ENCODE measurements at places on chromosomes 16 and 17.

GRCh38 chr17:45363498-45363897 lies 46.7 kb upstream of the MAP3K14 start:
- no peak for DNase-seq

DNA sequence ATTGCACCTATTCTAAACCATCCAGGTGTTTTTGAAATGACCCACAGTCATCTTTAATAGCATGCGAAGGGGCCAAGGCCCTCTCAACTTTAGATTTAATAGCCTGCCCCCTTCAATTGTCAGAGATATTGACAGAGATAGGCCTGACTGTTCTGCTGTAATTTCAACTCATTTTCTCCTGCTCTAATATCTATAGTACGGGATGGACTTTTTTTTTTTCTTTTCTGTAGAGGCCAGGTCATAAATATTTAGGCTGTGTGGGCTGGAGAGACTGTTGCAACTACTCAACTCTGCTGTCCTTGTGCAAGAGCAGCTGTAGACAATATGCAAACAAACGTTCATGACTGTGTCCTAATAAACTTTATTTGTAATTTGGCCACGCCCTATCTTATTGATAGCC lies 24.7 kb upstream of the KRT20 start:
- no peak for DNase-seq

GRCh38 chr17:10798910-10799309 lies 5.0 kb downstream of the TMEM238L start:
- no peak for DNase-seq

- DNase-seq: no peak
Measured at GRCh38 chr17:40157973-40158372, 17.6 kb downstream of the CASC3 start.

- peak; percentile 98 for DNase-seq
Measured at GRCh38 chr17:17752089-17752820, 71.0 kb downstream of the RAI1 start.

GRCh38 chr17:6868582-6868981 lies 37.1 kb upstream of the TEKT1 start:
- DNase-seq: no peak

GRCh38 chr17:4340914-4341615 lies 25.4 kb downstream of the UBE2G1 start:
- no peak for DNase-seq

DNA sequence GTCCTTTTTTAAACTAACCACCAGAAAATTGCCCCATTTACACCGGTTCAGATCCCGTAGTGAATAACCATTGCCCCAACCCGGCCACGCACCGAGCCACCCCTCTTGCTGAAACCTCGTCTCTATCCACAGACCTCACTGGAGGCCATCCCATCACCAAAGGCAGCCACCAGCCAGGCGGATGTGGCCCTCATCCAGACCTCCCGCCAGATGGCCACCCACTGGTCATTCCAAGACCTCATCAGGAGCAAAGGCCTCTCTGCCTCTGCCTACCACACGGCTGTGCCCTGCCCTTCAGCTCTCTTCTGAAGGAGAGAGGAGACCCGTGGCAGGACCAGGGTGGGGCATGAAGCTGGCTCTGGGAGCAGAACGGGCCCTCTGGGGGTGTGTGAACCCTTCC lies 38.2 kb upstream of the CDH5 start:
- DNase-seq: no peak

DNA sequence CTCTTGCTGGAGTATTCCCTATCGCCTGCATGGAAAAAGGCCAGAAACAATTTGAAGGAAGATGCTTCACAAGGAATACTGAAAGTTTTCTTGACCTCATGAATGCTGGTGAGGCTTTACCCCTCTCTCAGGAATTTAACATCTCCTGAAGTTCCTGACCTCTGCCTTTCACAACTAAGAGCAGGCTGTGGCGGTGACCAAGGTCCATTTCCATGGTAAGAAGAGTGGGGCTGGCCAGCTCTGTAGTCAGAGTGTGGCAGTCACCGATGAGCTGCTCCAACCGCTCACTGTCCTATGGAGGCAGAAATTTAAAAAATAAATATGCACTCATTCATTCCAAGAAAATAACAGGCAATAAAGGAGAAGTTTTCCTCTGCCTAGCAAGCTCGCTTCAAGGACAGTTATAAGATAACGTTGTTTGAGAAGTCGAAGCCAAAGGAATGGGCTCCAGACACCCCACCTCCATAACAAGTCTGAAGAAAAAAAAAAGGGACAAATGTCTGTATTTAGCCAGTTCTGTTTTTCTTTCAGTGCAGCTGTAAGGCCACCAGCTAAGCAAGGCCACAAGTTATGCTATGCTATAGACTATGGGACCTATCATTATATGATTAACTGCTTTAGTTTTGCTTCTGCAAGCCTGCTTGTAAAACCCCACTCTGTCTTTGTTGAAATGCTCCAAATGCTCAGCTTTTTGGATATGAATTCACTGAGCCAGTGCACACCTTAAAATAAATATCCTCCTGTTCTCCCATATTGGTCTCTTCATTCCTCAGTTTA lies 6.0 kb upstream of the CCL4L2 start:
- DNase-seq: no peak

DNA sequence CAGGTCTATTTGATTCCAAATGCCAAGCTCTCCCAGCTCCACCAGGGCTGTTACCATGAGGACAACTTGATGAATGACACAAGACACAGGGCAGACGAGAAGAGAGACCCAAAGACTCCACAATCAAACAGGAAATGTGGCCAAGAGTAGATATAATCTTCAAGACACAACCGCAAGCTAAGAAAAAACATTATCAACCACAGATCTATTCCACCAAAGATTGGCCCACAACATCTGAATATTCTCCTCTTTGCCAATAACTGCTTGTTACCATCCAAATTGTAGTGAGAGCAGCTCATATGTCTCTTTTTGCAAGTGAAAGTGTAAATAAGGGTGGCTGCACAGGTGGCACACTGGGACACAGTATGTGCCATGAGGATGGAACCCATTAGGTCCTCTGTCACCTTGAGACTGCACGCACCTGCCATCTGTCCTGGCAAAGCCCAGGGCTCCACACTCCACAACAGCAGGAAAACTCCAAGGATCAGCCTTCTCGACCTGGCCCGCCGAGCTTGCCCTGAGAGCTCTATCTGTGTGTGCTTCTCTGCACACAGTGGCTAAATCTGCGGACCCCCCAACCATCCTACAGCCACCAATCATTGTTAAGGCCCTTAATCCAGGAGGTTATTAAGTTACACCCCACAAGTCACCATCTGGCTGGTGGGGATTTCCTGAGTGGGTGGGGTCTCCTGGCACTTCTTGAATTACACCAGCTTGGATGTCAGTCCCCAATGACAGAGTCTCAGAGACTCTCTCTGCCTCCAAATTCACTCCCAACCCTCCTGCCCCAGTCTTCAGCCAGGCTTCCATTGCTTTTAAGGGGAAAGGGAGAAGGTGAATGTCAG lies 50.5 kb downstream of the DYNLRB2 start:
- DNase-seq: peak; percentile 88

DNA sequence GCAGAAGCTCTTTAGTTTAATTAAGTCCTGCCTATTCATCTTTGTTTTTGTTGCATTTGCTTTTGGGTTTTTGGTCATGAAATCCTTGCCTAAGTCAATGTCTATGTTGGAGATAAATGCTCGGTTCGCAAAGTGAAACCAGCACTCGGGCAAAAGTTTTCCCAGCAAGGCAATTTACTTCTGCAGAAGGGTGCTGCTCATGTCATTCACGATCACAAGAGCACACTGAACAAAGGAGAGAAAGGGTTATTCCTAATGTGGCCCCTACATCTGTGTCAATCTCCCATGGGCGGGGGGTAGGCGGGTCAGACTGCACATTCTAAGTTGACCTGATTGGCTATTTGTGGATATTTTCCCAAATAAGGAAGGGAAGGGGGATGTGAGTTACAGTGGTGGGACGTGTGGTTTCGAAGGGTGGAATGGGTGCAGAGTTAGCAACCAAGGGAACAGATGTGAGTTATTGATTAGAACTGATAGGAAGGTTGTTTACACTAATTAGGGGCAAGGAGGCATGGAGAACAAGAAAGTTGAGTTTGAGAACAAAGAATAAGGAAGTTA lies 23.0 kb downstream of the ATF7IP2 start:
- peak; percentile 59 for DNase-seq

GRCh38 chr16:85207357-85207921 lies 95.2 kb upstream of the CIBAR2 start:
- no peak for DNase-seq

GRCh38 chr16:30920891-30921290 lies 2.5 kb upstream of the FBXL19 start:
- DNase-seq: peak; percentile 68

DNA sequence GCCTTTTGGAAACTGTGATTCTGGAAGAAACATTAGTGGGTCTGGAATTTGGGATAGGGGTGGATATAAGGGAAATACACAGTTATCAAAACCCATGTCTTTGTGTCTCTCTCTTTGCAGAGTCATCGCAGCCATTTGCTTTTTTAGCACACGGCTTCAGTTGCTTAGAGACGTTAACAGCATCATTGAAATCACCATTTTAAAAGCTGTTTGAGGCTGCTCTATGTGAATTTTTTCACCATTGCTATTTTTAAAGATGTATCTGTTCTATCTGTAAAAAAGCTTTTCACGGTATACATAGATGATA lies 47.3 kb downstream of the OMG start:
- DNase-seq: no peak

GRCh38 chr17:59431601-59432000 lies 100.1 kb downstream of the YPEL2 start:
- DNase-seq: no peak

DNA sequence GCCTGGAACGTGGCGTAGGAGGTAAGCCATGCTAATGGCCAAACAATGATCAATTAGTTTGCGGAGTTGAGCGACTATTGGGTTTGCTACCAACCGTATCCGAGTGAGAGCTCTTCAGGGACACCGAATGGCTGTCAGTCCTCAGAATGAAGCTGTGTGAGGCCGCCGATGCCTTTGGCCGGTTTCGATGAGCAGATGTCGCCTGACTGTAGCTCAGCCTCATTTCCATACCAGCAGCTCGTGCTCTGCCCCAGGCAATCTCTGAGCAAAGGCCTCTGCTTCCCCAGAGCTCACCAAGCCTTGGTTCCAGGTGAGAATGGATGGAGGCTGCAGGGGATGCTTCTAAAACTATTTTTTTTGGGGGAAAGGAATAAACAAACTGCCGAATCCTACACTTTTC lies 111.7 kb upstream of the HS3ST4 start:
- DNase-seq: no peak

GRCh38 chr16:85275533-85276249 lies 163.4 kb upstream of the CIBAR2 start:
- DNase-seq: peak; percentile 85

DNA sequence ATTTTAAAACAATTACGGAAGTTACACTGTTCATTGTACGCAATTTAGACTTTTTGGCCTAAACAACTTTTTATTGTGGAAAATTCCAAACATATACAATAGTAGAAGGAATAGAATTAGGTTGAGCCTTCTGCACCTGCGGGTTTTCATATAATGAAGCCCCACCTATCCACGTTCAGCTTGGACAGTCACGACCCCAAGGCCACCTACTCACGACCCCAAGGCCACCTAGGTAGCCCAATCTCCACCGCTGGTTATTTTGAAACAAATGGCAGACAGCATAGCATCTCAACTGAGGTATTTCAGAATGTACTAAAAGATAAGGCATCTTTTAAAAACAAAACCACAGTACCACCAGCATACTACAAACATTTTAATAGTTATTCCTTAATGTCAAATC lies 631 bp downstream of the NLRC5 start:
- DNase-seq: no peak

DNA sequence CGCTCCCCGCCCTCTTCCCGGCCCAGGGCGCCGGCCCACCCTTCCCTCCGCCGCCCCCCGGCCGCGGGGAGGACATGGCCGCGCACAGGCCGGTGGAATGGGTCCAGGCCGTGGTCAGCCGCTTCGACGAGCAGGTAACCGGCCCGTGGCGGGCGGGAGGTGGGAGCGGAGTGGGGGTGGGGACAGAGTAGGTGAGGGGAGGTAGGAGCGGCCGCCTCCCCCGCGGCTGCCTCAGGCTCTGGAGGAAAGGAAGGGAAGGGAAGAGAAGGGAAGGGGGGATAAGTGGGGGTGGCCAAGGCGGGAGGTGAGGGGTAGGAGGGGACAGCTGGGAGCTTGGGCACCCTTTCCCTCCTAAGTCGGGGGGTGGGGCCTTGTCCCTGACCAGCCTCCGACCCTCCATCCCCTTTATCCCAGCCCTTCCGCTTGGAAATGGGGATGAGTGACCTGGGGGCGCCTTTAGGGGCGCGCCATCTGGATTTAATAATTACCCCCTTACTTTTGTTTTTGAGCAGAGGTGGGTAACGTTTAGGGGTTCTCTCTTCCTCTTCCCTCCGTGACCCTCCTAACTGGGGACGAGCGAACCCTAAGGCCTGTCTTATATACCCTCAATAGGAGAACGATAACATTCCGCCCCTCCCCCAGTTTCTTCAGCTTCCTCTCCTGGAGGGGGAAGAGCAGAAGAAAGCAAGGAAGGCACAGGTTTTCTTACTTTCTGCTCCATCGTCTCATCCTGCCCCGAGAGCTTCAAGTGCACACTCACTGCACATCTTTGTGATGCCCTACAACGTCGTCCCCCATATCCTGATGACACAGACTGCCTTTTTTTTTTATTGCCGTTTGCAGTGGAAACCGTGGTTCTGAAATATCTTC lies 694 bp downstream of the NF1 start:
- DNase-seq: peak; percentile 69

DNA sequence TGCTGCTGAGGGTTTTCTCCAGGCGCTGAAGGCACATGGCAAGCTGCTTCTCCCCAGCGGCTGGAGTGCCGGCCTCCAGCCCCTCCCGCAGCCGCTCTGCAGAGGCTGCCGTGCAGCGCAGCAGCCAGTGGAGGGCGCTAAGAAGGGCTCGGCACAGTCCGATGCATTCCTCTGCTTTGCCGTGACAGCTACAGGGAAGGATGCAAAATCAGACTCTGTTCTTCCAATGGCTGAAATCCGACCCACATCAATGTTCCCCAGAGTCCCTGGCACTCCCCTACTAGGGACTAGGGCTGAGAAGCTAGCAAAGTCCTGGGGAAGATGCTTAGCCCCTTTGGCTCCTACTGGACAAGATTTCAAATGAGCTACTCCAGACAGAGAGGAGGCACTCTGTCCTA lies 19.0 kb downstream of the MED24 start:
- DNase-seq: peak; percentile 59

DNA sequence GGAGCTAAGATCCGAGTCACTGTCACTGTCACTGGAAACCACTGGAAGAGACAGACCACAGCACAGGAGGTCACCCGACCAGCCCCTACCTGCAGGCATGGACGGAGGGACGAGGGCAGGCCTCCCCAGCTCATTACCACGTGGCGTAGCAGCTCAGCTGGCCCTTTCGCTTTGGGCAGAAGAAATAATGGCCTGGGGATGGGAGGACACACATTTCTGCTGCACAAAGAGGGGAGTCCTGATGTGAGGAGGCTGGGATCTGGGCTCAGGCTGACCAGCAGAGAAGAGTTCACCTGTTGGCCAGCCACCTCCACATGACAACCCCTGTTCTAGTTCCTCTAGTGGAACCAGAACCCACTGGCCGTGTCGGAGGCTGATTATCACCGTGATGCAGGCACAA lies 38.2 kb upstream of the DOC2B start:
- DNase-seq: no peak

DNA sequence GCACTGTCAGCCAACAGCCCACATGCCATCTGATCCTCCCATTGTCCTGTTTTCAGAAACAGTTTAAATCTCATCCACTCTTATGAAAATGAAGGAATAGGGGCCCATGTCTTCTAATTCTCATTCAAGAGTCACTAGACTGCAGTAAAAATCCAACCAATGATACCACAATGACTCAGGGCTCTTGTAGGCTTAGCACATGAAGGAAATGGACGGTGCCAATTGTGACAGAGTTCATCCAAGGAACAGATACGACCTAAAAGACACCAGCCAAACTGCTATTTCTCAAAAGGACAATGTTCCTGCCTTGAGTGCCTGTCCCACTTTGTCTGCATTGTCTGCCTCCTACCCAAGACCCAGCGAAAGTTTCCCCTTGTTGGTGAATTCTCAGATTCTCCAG lies 204.8 kb upstream of the COX10 start:
- DNase-seq: peak; percentile 63
